SK-N-SH treated with all-trans-retinoic acid at 6 μM for 48 hours (cell line): ENCODE measurements at places on chromosomes 3 and 15.

DNA sequence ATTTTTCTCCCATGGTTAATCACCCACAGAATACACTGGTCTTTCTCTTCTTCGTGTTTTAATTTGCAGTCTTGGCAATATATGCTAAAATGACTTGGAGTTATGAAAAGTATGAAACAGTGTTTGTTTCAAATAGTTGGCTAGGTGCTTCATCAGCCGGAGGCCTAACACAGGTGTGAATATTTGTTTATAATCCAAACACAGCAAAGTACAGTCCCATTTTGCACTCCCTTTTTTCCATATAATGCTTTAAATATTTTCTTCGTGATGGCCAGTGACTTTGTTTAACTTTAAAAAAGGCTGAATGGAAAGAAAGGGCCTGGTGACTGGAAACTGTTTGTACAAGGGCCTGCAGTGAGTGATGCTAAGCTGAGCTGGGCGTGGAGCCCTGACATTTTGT lies 219.7 kb upstream of the LRIG1 start:
- ATAC-seq: no peak

GRCh38 chr3:134150476-134150875 lies 100.2 kb downstream of the RYK start:
- no peak for ATAC-seq

DNA sequence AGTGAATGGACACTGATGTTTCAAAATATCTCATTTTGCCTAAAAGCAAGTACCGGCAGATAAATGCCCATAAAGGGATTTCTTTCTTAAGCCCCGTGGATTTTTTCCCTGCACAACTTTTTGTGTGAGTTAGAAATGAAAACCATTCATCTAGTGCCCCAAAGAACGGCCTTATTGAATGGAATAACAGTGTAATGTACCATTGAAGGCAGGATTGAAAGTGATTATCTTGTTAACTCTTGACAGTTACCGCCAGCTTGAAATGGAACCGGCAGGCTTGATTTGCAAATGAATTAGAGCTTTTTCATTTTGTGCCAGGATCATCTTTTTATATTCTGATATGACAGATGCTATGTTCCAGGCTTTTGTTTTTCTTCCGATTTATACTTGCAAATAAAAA lies 162.2 kb downstream of the RSRC1 start:
- ATAC-seq: no peak

GRCh38 chr3:150733936-150734794 lies 28.8 kb downstream of the SIAH2 start:
- no peak for ATAC-seq

DNA sequence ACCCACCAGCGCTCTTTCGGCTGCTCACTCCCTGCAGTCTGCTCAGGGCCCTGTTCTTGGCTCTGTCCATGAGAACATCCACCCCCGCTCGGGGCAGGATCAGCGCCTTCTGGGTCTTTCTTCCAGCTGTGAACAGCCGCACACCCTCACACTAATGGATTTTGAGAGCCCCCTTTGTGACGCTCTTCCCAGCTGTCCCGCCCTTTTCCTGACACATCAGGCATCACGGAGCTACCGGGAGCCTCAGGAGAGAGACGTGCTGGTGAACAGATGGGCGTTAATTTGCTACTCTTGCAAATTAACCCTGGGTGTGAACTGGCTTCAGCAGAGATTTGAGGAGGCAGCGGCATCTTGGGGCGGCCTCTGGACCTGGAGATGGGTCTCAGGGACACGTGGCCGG lies 113.0 kb downstream of the TMEM266 start:
- ATAC-seq: no peak

DNA sequence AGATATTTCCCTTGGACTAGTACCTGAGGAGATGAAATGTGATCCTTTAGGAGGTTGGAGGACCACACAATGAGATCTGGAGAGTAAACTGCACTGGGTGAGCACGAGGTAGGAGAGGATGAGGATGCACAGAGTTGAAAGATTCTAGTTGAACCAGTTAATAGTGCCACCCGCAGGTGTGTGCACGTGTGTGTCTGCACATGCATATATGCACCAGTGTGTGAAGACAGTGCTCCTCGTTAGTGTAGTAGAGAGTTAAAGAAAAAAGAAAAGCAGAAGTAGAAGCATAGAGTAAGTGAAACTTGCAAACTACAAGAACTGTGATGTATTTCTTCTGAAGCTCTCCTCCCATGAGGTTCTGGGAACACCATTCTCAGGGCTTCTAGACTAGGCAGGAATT lies 8.4 kb downstream of the MED12L start:
- ATAC-seq: no peak

GRCh38 chr3:123018683-123019082 lies 8.9 kb downstream of the SEMA5B start:
- ATAC-seq: no peak

GRCh38 chr3:10223676-10224639 lies 24.3 kb upstream of the TATDN2 start:
- no peak for ATAC-seq

GRCh38 chr15:45088801-45089711 lies 24.9 kb downstream of the DUOX2 start:
- ATAC-seq: no peak

GRCh38 chr15:101710806-101711205 lies 13.5 kb downstream of the TARS3 start:
- peak; percentile 93 for ATAC-seq

DNA sequence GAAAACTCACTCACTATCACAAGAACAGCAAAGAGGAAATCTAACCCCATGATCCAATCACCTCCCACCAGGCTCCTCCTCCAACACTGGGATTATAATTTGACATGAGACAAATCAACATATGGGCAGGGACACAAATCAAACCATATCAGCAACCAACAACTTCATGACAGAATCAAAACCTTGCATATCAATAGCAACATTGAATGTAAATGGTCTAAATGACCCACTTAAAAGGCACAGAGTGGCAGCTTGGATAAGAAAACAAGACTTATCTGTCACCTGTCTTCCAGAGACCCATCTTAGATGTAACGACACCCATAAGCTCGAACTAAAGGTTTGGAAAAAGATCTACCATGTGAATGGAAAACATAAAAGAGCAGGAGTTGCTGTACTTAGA lies 40.8 kb downstream of the HDGFL3 start:
- ATAC-seq: no peak

DNA sequence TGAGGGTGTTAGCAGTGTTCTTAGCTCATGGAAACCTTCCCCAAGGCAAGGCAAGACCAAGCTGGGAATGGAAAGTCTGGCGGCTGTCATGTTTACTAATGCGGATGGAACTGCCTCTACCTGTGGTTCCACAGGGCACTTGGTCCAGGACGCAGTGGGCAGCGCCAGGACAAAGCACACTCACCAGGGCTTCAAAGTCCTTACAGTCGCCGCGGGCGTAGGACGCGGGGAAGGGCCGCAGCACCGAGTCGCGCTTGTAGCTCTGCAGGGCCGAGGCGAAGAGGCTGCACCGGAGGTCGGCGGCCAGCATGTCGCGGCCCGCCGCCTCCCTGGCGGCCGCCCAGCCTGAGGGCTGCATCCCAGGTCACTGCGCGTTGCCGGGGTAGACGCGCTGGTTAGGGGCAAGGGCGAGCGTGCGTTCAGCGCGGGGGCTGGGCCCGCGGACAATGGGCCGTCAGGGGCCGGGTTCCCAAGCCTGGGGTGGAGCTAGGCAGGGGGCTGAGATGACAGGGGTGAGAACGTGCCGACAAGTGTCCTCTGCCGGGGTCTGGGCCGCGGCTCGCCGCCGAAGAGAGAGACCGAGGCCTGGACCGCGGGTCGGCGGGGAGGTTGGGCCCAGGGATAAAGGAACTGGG lies 497 bp downstream of the PARP16 start:
- peak; percentile 55 for ATAC-seq

DNA sequence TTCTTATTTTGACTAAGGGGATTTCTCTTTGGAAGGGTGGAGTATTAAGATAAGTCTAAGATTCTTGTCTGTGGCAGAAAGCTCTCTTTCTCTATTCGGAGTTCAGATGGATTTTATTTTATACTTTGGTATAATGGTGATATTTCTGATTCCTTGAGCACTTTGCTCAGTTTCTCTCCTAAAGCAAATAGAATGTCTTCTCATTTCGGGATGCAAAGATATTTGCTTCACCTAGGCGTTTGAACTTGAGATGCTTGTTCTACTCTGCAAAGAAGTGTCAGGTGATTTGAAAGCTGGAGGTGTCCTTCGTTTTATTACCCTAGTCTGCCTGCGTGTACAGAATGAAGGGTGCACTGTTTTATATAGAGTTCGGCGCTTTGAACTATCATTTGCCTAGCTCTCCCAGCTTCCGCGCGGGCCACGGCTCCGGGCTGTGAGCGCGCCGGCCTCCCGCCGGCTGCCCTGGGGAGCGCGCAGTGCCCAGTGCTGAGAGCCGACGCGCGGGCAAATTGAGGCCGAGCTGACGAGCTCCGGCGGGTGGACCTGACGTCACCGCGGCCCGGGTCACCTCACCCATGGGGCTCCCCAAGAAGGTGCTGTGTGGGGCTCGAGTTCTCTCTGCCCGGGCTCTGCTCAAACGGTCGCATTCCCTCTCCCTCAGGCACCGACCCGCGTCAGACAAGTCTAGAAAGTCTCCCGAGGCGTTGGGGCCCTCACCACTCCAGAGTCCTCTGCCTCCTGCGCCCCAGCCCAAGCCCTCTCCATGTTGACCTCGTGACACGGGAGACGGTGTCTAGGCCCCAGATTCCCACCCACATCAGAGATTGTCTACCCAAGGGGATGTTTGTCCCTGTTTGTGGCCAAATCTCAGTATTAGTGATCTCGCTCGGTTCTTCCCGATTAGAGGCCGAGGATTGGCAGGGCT lies 7.5 kb downstream of the SOX2 start:
- no peak for ATAC-seq

DNA sequence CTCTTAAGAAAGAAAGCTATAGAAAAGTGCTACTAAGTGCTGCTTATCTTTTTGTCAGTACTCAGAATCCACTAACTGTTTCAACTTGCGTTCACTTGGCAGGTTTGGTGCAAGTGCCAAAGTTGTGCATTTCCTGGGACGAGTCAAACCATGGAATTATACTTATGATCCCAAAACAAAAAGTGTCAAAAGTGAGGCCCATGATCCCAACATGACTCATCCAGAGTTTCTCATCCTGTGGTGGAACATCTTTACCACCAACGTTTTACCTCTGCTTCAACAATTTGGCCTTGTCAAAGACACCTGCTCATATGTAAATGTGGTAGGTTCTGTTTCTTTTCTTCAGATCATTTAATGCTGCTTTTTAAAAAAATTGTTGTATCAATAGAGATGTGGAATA lies 32.6 kb downstream of the GYG1 start:
- no peak for ATAC-seq

GRCh38 chr3:192848371-192849233 lies 69.1 kb downstream of the MB21D2 start:
- peak; percentile 15 for ATAC-seq

DNA sequence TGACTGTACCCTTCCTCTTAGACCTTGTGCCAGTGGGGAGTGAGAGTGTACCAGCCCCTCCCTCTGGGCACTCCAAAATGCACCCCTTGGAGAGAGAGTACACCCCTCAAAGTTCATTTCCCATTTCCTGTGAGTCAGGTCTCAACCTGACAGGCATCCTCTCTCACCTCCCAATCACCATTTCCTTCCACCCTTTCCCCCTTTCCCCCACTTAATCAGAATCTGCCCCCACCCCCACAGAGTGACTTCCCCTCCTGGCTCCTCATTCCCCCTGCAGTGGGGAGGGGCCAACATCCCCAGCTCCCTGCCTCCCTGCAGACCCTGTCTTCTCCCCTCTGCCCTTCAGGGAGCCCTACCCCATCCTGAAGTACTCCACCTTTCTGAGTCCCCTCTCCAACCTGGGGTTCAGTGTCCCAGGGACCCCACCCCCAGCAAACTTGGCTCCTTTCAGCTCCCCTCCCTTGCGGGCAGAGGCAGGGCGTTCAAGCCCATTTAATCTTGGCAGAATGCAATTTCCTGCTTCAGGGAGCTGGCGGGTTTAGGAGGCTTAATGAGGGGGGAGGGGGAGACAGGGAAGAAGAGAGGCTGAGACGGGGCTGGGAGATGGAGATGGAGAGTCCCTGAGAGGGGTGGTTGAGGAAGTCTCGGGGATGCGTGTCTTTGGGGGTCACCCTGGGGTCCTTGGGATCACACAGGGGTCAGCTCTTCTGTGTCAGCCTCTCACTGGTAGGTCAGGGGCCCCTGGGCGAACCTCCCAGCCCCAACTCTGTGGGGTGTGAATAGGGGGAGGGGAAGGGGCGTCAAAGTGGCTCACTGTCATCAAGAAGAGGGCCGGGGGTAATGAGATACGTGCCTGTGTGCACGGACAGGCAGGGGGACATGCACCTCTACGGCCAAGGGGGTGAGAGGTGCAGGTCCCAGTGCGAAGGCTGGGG lies 16.6 kb upstream of the SEMA3F start:
- ATAC-seq: peak; percentile 59

DNA sequence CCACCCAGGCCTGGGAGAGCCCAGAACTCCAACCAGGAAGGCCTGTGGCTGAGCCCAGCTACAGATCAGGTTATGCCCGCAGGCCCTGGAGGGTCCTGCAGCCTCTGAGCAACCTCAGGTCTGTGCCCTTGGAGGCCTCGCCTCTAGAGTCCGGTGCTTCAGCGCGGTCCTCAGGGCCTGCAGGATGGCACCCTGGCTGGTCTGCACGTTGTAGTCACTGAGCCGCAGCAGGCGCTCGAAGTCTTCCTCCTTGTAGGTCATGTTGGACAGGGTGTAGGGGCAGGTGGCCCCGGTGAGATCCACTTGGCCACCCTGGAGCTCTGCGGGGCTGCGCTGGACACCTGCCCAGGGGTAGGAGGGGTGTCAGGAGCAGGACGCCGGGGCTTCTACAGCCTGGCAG lies 25.8 kb downstream of the PLA2G4D start:
- ATAC-seq: no peak
